ENCODE measurements at places on chromosomes 4 and X.

GRCh38 chr4:128954941-128955340, 138.4 kb downstream of the SCLT1 start:
- DNase-seq = no peak

DNA sequence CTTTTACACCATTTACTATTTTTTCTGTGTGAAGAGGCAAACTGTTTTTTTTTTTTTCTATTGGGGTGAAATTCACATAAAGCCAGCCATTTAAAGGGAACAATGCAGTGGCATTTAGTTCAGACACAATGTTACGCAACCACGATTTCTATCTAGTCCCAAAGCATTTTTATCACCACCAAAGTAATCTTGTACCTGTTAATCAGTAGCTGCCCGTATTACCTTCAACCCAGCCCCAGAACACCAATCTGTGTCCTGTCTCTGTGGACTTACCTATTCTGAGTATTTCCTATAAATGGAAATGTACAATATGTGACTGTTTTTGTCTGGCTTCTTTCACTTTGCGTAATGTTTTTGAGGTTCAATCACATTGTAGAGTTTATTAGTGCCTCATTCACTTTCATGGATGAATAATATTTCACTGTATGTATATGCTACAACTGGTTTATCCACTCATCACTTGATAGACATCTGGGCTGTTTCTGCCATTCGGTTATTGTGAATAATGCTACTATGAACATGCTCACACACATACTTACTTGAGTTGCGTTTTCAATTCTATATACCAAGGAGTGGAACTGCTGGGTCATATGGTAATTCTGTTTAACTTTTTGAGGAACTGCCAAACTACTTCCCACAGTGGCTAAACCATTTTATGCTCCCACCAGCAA, 116.2 kb downstream of the CDS1 start:
- no peak for DNase-seq

GRCh38 chrX:22063284-22063683, 31.2 kb downstream of the PHEX start:
- no peak for DNase-seq

DNA sequence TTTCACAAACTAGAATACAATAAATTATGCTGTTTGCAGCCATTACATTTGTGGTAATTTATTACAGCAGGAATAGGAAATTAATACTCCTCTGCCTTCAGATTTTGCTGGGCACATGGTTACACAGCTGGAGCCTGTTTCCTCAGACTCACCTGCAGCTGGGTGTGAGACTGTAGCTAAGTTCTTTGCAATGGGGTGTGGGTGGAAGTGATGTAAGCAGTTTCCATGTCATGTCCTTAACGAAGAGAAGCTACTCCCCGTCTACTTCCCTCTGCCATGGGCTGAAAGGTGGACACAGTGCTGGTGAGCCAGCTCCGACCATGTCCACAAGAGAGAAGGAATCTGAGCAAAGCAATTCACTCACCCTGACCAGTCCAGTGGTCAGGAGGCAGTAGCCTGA, 18.2 kb downstream of the SH3KBP1 start:
- DNase-seq = no peak

DNA sequence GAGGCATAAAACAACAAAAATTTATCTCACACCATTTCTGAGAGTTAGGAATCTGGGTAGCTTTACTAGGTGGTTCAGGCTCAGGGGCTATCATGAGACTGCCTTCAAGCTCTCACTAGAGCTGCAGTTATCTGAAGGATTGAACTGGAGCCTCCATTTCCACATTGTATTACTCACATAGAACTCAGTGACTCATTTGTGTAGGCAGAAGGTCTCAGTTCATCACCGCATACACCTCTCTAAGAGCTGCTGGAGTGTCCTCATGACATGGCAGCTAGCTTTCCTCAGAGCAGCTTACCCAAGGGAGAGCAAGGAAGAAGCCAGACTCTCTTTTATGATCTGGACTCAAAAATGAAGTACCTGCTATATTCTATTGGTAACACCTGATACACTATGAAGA, 389.2 kb downstream of the IQCM start:
- DNase-seq = no peak

DNA sequence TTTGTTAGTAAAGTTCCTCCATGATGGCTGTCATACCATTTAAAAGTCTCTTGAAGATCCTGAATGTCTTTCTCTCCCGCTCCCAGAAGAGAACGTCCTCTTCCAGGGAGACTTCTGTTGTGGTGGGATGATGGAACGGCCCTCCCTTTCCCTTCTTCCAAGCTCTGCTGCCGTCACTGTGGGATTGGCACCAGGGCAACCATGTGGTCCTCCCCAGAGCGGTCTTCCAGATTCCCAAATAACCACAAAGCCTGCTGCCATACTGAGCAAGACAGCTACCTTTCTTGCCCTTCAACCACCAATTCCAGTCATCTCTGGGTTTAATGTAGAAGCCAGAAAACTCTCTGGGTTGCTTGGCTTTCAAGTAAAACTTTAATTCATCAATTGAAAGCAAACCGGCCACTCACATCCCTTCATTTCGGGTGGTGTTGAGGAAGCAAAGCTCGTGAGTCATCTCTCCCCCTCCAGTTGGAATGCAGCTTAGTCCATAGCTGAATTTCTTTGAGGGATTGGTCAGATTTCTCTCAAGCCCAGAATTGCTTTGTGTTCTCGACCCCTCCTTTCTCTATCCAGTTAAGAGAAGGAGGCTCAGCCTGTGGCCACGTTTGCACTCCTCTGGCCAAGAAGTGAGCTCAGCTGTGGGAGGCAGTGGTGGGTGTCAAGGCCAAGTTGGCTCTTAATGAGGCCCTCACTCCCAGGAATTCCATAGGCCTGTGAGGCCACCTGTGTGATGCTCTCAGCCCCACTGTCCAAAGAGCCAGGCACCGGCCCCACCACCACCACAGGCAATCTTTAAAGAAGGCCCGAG, 36.9 kb downstream of the FHDC1 start:
- peak; percentile 92 for DNase-seq

- no peak for DNase-seq
Measured at GRCh38 chrX:103210056-103210455, 4.9 kb upstream of the BEX4 start.

GRCh38 chr4:23728393-23728792, 161.5 kb downstream of the PPARGC1A start:
- no peak for DNase-seq

DNA sequence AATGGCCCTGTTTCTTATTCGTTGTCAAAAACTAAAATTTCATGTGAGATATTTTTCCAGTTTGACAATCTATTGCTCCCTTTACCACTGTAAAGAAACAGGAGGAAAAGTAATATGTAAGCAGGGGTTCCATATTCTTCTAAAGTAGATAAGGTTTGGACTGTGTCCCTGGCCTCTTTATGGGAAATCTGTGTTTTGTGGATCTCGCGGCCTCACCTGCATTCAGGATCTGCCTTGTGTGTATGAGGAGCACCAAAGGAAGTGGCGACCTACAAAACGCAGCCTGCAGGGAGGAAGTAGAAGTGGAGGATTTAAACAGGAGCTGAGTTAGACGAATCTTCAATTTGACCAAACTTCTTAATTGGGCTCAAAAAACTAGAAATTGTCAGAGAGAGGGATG, 67.0 kb downstream of the RASGEF1B start:
- no peak for DNase-seq

DNA sequence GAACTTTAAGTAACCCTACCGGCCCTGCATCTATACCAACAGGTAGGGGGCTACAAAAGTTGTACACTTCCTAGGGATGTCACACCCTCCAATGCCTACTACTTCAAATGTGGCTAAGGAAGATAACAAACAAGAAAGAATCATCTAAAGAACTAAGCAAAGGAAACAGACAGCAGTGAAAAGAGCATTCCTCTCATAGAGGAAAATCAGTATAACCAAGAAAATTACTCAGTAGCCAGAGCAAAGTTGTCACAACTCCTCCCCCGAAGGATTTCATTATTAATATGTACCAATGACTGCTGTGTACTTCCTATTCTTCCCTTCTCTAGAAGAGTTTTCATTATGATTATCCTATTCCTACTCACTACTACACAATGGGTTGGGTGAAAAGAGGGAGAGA, 12.6 kb downstream of the ANKRD17 start:
- no peak for DNase-seq
